ENCODE measurements at places on chromosomes 13 and 19.

DNA sequence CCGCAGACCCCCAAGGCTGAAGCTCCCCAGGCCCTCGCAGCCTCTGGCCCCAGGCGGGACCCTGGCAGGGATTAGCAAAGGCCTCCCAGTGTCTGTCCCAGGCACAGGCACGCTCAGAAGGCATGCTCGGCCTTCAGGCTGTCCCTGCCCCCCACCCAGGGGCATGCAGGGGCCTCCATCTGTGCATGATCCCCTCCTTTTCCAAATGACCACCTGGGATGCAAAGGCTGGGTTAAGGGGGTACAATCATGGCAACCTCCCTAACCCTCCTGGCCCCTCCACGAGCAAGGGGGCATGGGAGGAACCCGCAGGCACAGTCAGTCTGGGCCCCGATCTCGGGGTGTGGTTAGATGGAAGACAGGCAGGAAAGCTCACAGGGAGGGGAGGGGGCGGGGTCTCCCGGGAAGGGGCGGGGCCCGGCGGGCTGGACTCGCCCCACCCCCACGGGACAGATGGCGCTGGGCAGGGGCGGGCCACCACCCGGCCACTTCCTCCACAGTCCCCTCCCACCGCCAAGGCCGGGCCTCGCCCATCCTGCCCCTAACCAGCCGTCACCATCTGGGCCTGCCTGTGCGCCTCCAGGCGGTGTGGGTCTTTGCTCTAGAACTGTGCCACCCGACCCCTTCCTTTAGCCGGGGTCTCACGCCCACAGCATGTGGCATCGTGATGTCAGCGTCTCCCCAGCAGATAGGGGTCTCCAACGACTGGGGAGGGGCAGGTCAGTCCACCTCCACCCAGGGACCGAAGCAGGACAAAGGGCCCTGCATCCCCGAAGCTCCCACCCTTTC lies 7.0 kb upstream of the REXO1 start:
- DNase-seq = peak; percentile 62

DNA sequence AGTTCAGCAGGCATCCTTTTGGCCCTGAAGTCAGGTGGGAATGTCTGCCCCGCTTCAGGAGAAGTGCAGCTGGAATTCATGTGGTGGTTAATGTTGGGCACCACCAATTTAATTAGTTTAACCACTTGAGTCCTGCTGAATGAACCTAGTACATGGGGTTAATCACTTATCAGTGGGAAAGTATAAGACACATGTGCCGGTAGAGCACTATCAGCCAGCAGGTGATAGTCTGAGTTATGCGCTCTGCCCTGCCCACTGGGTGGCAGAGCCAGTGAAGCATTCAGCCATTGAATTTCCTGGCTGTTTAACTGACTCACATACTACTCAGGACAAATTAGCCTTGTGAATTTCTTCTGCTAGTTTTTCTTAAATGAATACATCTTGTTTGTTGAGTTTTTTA lies 789.7 kb upstream of the PRR20A start:
- no peak for DNase-seq

- no peak for DNase-seq
These were observed 1.3 kb upstream of the HNRNPL start for GRCh38 chr19:38850976-38851621.

DNA sequence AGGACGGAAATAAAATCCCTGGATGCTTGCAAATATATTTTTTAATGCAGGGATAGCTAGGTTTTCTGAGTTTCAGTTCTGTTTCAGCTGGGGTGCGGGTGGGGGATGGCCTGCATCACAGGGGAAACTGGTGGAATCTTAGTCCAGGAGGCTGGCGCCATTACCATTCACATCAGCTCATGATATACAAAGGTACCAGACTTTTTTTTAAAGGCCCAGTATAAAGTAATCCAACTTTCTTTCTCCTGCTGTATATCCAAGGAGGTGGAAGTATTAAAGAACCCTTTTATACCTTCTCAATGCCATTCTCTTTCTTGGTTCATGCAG lies 343.8 kb downstream of the KCNRG start:
- DNase-seq = no peak

DNA sequence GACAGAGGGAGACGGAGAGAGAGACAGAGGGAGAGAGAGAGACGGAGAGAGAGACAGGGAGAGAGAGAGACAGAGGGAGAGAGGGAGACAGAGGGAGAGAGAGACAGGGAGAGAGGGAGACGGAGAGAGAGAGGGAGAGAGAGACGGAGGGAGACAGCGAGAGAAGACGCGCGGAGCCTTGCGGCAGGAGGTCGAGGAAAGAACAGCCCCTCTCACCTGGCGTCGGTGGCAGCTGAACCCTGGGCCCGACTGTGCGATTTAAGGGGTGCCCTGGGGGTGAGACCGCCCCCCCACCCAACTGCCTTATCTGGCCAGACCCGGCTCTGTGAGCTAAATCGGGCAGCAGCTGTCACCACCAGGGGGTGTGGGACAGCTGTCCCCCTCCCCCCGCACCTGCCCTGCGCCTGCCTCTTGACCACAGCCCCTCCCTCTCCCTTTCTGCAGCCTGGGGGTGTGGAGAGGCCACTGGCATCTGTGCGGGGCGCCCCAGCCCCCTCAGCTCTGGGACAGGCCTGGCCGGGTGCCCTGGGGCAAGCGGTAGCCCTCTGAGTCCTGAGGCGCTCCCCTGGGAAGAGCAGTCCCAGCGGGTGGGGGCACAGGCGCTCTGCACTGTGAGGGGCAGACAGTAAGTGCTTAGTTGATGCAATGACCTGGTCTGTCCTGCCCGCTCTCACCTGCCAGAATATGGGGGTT lies 10.8 kb downstream of the JOSD2 start:
- no peak for DNase-seq

GRCh38 chr19:40921005-40921897 lies 39.2 kb upstream of the CYP2A7 start:
- no peak for DNase-seq

DNA sequence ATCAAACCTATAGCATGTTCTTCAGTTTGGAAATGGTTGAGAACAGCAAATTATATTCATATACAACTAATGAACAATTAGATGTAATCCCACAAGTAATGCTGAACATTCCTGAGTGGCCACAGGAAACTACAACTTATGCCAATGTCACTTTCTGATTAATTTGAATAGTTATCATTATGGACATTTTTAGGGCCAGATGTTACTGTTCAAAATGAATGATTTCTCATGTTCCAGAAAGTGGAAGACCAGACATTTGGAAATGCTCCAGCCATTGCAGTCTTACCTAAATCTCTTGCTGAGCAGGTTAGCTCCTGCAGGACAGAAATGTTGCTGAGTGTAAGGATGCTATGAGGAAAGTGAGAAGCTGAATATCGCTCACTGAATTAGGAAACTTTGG lies 819.8 kb downstream of the PCDH9 start:
- no peak for DNase-seq

DNA sequence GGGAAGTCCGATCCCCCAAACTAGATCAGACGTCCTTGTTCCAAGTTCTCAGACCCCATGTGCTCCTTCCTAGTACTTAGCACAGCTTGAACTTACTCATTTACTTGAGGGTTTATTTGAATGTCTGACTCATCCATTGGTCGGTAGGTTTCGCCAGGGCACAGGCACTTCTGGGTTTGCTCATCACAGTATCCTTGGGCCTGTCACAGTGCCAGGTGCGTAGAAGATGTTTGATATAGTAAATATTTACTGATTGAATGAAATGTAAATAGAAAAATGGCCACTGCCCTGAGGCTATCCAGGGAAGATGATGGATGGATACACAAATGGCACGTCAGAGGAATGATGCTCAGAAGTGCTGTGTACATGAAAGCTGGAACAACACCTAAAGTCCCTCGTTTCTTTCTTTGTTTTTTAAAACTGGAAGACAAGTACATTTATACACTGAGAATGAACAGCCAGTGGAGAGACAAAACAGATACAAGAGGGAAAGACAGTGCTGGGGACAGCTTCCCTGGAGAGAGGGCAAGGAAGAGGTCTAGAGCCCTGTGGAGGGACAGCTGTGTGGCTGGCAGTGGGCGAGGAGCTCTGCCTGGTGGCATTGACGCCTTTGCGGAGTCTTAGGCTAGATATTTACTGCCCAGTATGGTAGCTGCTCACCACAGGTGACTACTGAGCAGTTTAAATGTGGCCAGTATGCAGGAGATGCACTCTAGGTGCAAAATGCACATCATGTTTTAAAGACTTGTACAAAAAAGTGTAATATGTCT lies 31.2 kb upstream of the KL start:
- DNase-seq = no peak

- no peak for DNase-seq
These were observed 10.6 kb upstream of the SOX1 start for GRCh38 chr13:112056284-112056727.

- no peak for DNase-seq
These were observed 1.2 kb downstream of the LSM4 start for GRCh38 chr19:18321734-18322102.

GRCh38 chr19:2337329-2337707 lies 8.8 kb downstream of the SPPL2B start:
- no peak for DNase-seq

DNA sequence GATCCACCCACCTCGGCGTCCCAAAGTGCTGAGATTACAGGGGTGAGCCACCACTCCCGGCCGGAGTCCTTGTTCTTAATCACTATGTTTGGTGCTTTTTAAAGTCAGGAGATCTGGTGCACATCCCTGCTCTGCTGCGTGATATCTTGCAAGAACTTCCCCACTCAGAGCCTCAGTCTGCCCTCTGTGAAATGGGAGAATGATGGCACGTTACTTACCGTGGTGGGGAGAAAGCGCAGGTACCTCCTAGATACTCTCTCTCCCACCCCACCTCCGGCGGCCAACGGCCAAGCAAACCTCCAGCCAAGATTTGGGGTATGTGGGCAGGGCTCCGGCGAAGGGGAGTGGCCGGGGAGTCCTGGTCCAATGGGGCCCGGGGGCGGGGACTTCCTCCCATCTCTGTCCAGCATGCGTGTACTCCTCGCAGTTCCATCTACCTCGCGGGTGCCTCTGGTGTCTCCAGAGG lies at the start of gene RYR1:
TSS of gene RYR1 (plus strand) at position 424 of the 466 bp plus-strand sequence. CDS start 139 bp downstream, outside the sequence.
- peak; percentile 44 for DNase-seq

DNA sequence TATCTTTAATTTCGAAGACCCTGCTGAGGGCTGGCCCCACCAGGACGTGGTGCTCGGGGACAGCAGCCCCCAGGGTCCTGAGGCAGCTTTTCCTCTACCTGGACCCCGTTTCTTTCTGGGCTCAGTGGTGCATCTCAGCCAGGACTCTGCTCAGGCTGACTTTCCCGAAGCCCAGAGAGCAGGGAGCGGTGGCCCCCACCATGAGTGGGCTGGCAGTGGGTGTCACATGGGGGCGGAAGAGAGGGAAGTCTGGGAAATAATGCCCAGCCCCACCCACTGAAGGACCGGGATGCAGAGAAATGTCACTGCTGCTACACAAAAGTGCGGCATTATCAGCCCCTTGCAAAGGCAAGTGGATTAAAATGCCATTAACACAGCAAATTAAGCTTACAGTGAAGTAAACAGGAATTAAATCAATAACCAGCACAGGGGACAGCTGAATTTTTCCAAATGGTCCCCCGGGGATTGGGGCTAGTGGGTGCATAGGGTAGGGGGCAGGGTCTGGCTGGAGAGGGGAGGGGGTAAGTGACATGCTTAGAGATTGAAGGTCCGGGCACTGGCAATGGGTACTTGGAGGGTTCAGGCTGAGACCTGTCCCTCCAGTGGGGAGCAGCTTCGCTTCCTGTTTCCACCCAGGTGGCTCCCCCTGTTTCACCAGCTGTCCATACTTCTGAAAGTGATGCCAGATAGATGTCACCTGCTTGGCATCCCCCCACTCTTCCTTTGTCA lies 177.3 kb downstream of the URI1 start:
- no peak for DNase-seq

DNA sequence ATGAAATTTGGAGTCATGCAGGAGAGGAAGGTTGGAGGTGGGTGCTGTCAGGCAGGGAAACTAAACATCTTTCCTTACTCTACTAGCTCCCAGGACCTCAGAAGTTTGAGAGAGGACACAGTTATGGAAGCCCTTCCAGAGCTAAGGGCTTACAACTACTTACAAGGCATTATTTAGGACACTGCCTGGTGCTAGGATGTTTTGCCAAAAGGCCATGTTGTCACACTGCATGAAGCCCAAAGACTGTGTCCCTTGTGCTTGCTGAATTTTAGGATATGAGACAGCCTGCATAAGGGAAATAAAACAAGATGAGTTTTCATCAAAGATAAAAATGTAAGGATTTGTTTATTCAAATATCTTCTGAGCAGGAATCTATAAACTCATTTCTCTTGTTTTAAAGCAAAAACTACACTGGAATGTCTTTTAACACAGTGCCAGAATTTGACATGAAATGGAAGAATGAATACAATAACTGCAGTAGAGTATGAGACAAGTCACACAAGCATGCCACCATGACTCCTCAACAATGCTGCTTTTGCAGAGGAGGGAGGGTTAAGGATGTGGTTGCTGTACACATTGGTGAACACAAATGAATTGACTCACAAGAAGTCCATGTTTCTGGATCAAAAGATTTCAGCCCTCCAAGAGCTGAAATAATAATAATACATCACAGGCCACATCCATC lies 258.4 kb downstream of the SPRY2 start:
- no peak for DNase-seq

DNA sequence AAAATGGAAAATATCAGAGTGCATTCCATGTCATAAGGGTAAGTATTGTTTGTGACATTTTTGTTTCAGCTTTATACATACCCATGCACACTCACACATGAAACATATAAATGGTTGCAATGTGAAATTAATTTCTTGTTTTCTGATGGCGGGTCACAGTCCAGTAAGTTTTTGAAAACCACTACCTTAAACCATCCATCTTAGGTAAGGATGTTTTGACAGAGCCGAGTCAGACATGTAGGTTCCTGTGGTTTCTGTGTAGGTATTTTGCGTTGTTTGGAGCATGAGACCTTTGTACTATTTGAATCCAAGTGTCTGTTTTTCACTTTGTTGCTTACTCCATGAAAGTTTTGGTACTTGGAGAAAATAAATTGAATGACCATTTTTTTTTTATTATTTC lies 121.7 kb downstream of the B3GLCT start:
- DNase-seq = no peak

DNA sequence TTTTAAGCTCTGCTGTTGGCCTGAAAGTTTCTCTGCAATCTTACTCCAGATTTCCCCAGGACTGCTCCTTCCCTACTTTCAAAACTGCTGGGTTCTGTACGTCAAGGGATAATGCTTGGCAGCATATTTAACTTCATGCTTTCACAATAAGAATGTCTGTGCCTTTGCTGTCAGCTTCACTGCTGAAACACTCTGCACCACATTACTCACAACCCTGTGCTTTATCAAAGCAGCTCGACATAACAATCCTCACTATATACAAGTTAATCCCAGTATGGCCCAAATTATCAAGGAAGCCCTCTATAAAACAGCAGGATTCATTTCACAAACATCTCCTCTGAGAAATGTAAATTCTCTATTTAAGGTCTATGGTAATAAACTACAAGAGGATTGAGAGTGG lies 17.5 kb downstream of the LATS2 start:
- no peak for DNase-seq

- no peak for DNase-seq
These were observed 1303.4 kb downstream of the PCDH9 start for GRCh38 chr13:65926750-65927171.

GRCh38 chr19:28607066-28607583 lies 605.8 kb downstream of the UQCRFS1 start:
- no peak for DNase-seq

DNA sequence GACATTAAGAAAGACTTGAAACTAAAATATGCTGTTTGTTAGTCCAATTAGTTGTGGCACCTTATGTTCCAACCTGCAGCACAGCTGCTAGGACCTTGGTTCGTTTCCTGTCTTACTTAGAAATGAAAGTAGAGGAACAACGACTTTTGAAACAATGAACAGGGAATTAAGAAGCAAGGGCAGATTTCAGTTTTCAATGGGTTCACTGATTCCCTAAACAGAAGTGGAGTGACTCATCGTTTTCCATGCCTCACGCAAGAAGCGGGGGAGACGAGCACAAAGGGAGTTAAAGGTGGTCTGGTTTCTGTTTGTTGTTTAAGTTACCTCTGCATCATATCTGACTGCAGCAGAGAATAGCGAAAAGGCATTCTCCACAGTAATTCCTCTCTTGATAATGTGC lies 44.8 kb downstream of the PHF11 start:
- no peak for DNase-seq
